ENCODE measurements at places on chromosomes 3 and 15. TPM values are rescaled to one million over a fixed set of nuclear protein-coding genes. Genes with fewer than 3 reads are reported as not detected.

- DNase-seq, result no peak
- H3K4me1 ChIP-seq, result no peaks in the 10 kb centered on the region
- H3K4me3 ChIP-seq, result no peak overlapping the region
- no peak overlapping the region for H3K27ac ChIP-seq
These were observed 110.6 kb downstream of the GABRB3 start for GRCh38 chr15:26662283-26662682.

- no peak overlapping the region for H3K27ac ChIP-seq
- peaks cover 12% of the 10 kb centered on the region for H3K4me1 ChIP-seq
- H3K4me3 ChIP-seq, result no peak overlapping the region
- no peak for DNase-seq
- H3K27me3 ChIP-seq, result no peaks in the 10 kb centered on the region
These were observed 50.9 kb upstream of the HACD2 start for GRCh38 chr3:123635717-123636116.

DNA sequence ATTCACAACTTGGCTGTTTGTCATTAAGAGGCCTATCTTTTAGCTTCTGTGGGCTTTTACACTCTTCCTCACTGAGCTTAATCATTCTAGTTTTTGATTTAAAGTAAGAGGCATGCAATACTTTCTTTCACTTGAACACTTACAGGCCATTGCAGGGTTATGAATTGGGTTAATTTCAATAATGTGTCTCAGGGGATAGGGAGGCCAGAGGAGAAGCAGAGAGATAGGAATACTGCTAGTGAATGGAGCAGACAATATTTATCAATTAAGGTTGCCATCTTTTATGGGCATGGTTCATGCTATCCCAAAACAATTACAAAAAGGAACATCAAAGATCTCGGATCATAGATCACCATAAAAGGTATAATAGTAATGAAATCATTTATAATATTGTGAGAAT is 189.8 kb downstream of the EPHA3 start:
- H3K4me1 ChIP-seq, result no peaks in the 10 kb centered on the region
- no peak for DNase-seq
- H3K36me3 ChIP-seq, result no peaks in the 10 kb centered on the region
- H3K27ac ChIP-seq, result no peak overlapping the region

GRCh38 chr3:195065142-195065863 is 205.7 kb downstream of the XXYLT1 start:
- H3K36me3 ChIP-seq, result no peaks in the 10 kb centered on the region
- H3K27ac ChIP-seq, result no peak overlapping the region
- H3K4me1 ChIP-seq, result no peaks in the 10 kb centered on the region

- no peaks in the 10 kb centered on the region for H3K27me3 ChIP-seq
- H3K4me1 ChIP-seq, result peaks cover 14% of the 10 kb centered on the region
- no peak for DNase-seq
- H3K36me3 ChIP-seq, result no peaks in the 10 kb centered on the region
- no peak overlapping the region for H3K4me3 ChIP-seq
These were observed 482.3 kb upstream of the NECTIN3 start for GRCh38 chr3:110589341-110589740.

Gene ARGFX
- not detected for total RNA-seq

Gene NRROS
- 0.12 TPM for total RNA-seq

Measured in HCT116 (cell line).